CD14-positive monocyte (primary cell): ENCODE measurements at places on chromosomes 16 and 17. TPM values are rescaled to one million over a fixed set of nuclear protein-coding genes. Genes with fewer than 3 reads are reported as not detected.
A peak's percentile ranks its signal among the peaks of the same experiment; 100 is the strongest.

SMIM22 gene
- polyA plus RNA-seq = not detected

TBC1D28 gene
- polyA plus RNA-seq = not detected in 2 replicates

KRTAP1-5 gene
- not detected for polyA plus RNA-seq

TBC1D3E gene
- polyA plus RNA-seq = not detected

BORCS6 gene
- polyA plus RNA-seq = 14.1 TPM

GUCY2D gene
- polyA plus RNA-seq = 0.46 TPM

PRDM7 gene
- not detected for polyA plus RNA-seq

DNA sequence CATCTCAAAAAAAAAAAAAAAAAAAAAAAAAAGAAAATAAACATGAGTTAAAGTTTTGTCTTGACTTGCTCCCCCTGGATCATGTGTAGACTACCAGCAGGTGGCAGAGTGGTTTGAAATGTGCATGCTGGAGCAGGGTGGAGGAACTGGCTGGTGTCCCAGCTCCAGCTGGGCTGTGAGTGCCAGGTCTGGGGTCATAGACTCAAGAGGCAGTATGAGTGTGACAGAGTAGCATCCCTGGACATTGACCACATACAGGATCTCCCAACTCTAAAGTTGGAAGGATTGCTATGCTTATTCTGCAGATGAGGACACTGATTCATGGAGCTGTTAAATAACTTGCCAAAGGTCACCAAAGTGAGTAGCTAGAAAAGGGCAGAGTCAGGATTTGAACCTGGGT, 198.0 kb upstream of the MPHOSPH6 start:
- no peak for DNase-seq

DNA sequence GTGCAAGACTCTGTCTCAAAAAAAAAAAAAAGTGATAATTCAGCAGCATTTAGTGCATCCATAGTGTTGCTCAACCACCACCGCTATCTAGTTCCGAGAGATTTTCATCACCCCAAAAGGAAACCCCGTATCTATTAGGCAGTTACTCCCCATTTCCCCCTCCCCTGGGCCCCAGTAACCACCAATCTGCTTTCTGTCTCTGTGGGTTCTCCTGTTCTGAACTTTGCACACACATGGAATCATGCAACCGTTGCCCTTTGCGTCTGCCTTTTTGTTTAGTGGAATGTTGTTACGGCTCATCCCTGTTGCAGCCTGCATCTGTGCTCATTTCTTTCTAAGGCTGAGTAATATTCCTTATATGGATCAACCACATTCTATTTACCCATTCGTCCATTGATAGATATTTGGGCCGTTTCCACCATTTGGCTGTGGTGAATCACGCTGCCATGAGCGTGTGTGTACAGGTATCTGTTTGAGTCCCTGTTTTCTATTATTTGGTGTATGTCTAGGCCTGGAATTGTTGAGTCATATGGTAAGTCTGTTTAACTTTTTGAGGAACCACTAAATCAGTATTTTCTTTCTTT, 8.7 kb upstream of the SYNGR2 start:
- DNase-seq = peak; percentile 36

- no peak for DNase-seq
These were observed 99.6 kb downstream of the MGAT5B start for GRCh38 chr17:76967762-76968161.

GRCh38 chr17:36650096-36650775, 48.9 kb downstream of the MRM1 start:
- DNase-seq = no peak

DNA sequence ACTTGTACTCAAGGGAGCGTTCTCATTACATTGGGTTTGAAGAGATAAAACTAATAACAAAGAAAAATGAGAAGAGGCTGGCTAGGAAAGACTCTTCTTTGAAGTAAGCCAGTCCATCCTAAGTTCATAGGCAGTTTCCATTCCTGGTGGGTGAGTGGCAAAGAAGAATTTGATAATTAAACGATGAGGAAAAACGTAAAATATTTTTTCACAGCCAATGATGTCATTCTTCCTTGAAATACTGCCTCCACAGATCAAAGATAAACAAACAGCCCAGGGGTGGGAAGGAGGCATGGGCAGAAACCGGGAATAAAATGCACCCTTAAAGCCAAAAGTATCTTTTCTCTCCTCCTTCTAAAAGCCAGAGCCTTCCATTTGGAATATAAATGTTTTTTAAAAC, 346.6 kb downstream of the PMP22 start:
- no peak for DNase-seq

GRCh38 chr16:29306943-29307597, 99.4 kb downstream of the NPIPB11 start:
- DNase-seq = no peak

DNA sequence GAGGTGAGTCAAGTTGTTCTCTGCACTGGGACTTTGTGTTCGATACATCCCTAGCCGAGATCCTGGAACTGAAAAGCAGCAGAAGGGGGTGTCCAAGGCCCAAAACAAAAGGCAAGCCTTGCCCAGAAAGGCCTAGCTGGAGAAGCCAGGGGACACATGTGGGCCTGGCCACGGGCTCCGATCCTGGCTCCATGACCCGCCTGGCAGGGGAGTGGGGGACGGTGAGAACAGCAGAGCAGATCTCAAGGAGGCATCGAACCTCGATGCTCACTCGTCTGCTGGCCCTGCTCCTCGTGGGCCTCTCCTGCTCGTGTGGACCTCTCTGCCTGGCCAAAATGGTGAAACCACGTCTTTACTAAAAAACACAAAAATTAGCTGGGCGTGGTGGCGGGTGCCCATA, 8.9 kb downstream of the CCNF start:
- no peak for DNase-seq

DNA sequence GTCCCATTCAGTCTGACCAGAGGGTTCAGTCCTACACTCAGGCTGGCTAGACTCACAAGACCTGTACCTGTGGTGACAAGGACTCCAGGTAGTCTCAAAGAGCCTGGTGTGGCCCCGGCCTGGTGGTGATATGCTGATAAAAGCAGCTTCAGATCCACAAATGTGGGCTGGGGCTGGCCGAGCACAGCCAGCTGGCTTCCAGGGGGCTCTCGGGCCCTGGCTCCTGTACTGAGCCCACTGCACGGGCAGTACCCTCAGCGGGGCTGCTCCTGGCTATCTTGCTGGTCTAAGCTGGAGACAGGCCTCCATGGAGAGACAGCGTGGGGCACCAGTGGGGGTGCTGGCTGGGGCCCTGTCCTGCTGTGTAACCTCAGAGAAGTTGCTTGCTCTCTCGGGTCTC, 4.3 kb downstream of the SMIM5 start:
- no peak for DNase-seq

GRCh38 chr17:81807839-81808238, 3.9 kb downstream of the GCGR start:
- no peak for DNase-seq

DNA sequence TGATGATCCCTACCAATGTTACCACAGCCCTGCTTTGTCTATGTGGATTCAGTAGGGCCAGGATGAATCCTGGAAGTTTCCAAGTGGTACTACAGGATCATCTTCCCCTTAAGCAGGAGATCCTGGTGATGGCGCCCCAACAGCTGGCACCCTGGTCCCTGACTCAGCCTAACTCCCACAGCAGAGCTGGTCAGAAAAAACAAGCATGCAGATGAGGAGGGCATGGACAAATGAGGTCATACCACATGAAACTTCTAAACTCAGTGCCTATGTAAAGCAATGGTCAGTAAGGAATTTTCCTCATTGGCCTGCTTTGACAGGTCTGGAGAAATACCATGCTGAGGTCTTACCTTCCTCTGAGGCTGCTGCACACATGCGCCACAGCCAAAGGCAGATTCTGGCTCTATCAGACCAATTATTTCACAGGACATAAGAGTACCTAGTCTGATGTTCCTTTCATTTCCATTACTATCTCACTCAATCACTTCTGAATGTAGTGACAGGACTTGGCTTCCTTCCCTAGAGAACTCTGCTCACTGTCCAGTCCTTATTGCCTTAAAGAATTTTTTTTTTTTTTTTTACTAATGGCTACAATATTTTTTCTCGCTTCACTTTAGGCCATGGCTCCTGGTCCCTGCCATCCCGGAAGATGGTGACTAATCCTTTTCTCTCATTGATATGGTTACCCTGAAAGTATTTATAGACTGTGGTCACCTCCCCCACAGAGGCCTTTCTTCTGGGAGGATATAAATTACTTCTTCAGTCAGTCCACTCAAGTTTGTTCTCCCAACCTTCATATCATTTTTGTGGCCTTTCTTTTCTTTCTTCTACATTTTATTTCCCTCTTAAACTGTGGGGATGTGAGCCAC, 525.2 kb upstream of the PSMD7 start:
- DNase-seq = no peak

GRCh38 chr17:66836063-66837005, 1.4 kb downstream of the CACNG5 start:
- no peak for DNase-seq

DNA sequence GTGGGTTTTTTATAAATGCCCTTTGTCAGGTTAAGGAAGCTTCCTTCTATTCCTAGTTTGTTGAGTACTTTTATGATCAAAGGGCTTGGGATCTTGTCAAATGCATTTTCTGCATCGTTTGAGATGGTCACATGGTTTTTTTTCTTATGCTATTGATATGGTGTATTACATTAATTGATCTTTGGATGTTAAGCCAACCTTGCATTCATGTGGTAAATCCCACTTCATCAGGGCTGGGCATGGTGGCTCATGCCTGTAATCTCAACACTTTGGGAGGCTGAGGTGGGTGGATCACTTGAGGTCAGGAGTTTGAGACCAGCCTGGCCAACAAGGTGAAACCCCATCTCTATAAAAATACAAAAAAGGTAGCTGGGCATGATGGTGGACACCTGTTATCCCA, 30.8 kb upstream of the ATP2A3 start:
- no peak for DNase-seq

DNA sequence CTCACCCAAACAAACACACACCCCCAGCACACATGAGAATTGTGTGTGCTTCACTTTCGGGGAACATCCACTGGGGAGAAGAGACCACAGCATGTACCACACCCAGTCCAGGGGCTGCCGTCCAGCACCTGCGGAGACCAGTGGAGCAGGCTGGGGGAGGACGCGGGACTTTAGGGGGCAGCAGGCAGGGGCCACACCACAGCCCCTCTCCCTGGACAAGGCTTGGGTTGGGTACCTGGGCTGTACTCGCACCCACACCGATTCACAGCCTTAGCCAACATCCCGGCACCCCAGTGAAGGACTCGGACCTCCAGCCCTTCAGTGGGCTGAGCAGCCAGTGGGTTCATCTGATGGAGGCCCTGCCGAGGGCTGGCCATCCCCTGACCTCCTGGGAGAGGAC, 63.3 kb downstream of the RBFOX3 start:
- DNase-seq = no peak

GRCh38 chr16:62256406-62256805, 220.2 kb upstream of the CDH8 start:
- DNase-seq = no peak

DNA sequence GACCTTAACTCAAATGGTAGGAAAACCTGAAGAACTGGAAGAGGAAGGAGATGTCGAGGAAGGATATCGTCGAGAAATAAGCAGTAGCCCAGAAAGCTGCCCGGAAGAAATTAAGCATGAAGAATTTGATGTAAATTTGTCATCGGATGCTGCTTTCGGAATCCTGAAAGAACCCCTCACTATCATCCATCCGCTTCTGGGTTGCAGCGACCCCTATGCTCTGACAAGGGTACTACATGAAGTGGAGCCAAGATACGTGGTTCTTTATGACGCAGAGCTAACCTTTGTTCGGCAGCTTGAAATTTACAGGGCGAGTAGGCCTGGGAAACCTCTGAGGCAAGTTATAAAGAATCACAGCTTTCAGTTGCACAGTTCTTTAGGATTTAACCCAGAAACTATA, 15.5 kb downstream of the ERCC4 start:
- no peak for DNase-seq

DNA sequence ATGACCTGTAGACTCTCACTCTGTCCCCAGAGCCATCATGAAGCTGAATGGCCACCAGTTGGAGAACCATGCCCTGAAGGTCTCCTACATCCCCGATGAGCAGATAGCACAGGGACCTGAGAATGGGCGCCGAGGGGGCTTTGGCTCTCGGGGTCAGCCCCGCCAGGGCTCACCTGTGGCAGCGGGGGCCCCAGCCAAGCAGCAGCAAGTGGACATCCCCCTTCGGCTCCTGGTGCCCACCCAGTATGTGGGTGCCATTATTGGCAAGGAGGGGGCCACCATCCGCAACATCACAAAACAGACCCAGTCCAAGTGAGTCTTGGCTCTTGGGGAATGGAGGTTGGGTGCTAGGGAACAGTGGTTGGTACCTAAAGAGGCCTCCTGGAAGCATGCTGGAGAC, 41.0 kb downstream of the IGF2BP1 start:
- no peak for DNase-seq

GRCh38 chr17:79485419-79485985, 125.3 kb downstream of the RBFOX3 start:
- no peak for DNase-seq

GRCh38 chr16:723695-724094, 2.5 kb downstream of the CCDC78 start:
- DNase-seq = no peak

DNA sequence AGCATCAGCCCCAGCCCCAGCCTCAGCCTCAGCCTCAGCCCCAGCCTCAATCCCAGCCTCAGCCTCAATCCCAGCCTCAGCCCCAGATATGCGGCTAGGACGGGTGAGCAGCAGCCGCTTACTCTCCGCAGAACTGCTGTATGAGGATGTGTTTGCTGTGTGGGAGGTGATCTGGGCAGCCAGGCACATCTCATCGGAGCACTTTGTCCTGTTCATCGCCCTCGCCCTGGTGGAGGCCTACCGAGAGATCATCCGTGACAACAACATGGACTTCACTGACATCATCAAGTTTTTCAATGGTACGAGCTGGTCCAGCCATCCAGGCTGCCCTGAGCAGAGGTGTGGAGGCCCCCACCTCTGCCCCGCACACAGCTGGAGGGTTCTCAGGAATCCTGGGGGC, 22.0 kb downstream of the MNT start:
- no peak for DNase-seq

DNA sequence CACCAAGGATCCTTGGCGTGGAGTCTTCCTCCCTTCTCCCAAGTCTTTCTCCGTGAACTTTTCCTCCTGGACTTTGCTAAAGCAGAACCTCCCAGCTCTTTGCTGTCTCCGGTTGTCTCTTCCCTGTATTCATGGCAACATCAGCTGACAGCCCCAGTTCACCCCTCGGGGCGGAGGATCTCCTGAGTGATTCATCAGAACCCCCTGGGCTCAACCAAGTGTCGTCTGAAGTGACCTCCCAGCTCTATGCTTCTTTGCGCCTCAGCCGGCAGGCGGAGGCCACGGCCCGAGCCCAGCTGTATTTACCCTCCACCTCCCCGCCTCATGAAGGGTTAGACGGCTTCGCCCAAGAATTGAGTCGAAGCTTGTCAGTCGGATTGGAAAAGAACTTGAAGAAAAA, 943 bp downstream of the CNTROB start:
- peak; percentile 88 for DNase-seq

DNA sequence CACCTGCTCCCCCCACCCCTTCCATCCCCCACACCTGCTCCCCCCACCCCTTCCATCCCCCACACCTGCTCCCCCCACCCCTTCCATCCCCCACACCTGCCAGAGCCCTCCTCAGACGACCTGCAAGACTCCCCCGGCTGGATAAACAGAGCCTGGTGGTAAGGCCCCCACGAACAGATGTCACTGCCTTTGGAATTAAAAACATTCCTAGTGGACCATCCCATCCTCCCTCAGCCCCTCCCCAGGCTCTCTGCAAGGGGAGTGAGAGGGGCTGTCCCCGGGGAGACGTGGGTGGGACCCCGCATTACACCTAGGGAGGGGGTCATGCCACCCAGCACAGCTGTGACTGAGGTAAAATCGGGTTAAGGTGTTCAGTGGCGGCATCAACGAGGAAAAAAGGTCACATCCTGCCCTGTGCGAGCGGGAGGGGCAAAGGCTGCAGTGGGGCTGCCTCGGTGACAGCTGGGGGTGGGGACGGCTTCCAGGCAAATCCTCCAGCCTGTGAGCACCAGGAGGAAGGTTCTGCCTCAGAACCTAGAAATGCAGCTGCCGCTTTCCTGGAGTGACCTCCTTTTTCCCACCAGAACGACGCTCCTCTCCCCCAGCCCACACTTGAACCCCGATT, 38.7 kb downstream of the TIMM22 start:
- no peak for DNase-seq
